Activated T-cell treated with anti-CD3 and anti-CD28 coated beads for 48 hours (primary cell): ENCODE measurements at places on chromosomes 3 and 15.

DNA sequence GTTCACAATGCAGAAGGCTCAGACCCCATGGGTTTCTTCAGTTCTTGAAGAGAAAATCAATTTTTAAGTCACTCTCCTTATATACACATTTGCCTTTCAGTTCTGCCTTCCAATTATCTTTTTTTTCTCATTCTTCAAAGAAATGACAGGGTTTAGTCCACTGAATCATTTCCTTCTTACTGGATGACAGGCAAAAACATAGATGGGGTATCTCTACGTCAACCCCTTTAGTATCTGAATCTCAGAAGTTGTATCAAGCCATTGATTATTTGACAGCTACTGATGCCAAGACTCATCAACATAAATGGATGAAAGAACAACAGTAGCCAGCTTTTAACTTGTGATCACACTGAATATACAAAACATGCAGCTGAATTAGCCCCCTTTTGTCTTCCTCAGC is 6.5 kb downstream of the ATOSA start:
- DNase-seq = no peak

- DNase-seq = no peak
Observed at GRCh38 chr15:64779024-64779423, 3.6 kb upstream of the RBPMS2 start.

DNA sequence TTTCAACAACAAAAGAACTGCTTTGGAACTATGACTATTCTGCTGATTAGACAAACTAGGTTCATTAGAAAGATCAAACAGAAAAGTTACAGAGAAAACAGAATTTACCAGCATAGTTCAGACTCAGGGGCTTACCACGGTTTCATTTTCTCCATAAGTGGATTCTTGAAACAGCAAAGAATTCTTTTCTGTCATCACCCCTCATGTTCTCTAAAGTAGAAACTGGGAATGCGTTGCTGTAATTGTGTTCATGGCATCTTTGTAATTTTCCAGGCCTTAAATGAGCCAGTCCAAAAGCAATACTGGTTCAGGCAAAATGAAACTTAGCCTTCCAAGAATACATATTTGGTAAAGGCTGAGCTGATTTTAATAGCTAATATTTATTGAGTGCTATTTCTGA is 287.8 kb downstream of the CHL1 start:
- DNase-seq = no peak

- no peak for DNase-seq
Observed at GRCh38 chr15:40090774-40091455, 17.8 kb downstream of the BMF start.

- DNase-seq = no peak
Observed at GRCh38 chr3:25719321-25719720, 54.6 kb upstream of the TOP2B start.

DNA sequence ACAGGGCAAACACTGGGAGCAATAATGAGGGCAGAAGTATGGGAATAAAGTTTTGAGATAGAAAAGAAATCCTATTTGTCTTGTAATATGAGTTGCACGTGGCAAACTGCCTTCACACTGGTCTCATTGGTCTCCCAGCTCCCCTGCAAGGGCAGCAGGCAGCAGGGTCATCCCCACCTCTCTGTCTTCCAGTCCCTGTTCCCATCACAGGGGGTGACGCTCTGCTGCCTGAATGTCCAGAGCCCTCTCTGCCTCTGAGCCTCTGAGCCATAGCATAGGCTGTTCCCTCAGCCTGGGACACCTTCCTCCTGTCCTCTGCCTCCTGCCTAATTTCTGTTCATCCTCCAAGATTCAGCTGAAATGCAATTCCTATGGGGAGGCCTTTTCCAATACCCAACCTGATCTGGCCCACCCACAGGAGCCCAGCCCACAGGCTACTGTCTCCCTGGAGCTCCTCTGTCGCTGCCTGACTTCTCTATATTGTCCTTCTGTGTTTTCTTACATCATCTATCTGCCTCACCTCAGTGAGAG is 12.1 kb upstream of the SKOR1 start:
- no peak for DNase-seq

DNA sequence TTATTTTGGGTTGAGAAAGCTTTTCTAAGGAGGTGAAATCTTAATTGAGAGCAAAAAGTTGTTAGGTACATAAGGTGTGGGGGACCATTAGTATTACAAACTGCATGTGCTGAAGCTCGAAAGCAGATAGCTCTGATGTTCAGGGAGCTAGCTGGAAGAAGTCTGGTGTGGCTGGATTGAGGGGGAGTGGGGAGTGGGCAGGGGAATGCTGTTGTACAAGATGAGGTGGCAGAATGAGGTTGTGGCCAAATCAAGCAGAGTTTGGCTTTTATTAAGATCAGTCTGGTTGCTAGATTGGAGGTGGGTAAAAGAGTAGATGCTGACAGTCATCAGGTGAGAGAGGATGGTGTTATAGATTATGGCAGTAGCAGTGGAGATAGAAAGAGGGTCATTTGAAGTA is 32.1 kb downstream of the UBE2E2 start:
- no peak for DNase-seq

DNA sequence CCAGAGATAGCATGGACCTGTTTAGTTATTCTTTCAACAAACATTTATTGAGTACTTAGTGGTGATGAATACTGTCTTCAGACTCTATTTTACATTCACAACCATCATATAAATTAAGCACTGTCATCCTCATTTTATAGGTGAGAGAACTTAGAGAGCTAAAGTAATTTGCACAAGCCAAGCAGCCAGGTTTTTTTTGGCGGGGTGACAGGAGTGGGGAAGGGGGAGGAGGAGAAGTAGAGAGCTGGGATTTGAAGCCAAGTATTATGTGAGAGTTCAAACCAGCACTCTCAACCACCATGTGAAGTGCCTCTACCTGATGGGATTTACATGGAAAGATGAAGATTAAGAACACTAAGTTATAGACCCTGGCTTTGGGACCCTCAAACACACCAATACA is 547.4 kb upstream of the IL12A start:
- DNase-seq = no peak

- no peak for DNase-seq
Observed at GRCh38 chr3:130851277-130851676, 42.6 kb upstream of the ATP2C1 start.
